ENCODE measurements at places on chromosomes 5 and 9.
A peak's percentile ranks its signal among the peaks of the same experiment; 100 is the strongest.

DNA sequence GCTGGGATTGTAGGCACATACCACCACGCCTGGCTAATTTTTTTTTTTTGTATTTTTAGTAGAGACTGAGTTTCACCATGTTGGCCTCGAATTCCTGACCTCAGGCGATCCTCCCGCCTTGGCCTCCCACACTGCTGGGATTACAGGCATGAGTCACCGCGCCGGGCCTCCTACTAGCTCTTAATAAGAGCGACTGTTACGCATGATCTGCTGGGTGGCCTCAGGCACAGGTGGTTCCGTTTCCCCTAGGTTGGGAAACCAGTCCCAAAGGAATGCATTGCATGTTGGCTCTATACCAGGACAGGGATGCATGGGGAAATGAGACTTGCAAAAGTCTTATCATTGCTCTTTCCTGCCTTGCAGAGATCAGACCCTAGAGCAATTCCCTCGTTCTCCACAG is 184.7 kb upstream of the PPP1R26 start:
- ATAC-seq: no peak

DNA sequence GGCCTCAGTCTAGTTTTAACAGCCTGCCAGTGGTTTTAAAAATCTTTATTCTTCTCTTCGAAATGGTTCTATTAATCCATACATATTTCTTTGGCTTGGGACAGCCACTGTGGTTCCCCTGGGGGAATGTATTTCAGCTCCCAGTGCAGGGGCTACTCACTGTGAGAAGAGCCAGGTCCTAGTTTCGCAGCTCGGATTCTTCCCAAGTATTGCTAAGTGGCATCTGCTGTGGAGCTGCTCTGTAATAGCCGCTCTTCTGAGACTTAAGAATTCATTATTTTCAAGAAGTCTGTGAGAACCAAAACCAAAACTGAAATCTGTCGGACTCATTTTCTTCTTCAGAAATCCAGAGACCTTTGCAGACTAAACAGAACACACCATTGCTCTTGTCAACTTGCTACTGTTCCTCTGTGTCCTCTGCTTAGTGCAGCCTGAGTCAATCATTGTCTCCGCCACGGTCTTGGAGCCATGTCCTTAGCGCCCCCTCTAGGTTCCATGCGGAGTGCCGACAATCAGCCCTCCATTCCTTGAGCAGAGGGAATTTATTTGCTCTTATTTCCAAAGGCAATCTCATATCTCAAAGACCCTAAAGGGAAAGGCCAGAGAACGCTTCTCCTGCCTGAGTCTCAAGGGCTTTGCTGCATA is 478.2 kb downstream of the SPATA31D1 start:
- no peak for ATAC-seq

GRCh38 chr5:42951293-42951840 is 88.8 kb downstream of the ANXA2R start:
- peak; percentile 20 for ATAC-seq

DNA sequence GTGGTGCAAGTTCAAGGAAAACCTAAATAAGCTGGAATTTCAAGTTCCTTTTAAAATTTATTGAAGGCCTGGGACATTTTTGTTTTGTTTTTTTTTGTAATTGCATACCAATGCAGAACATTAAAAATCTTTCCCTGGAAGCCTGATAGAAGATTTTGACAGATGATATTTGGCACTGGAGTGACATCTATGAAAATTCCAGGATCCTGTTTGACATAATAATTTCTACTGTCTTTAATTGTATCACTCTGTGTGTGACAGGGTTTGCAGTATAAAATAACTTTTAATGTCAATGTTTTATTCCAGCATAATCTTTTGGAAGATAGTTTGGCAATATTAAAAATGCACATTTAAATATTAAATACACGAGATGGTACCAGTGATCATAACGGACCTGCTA is 514.2 kb upstream of the ACO1 start:
- no peak for ATAC-seq

GRCh38 chr9:8448226-8448625 is 648.6 kb upstream of the DMAC1 start:
- ATAC-seq: no peak
